HFFc6 (cell line): ENCODE measurements at places on chromosomes 12 and 14. TPM values are rescaled to one million over a fixed set of nuclear protein-coding genes. Genes with fewer than 3 reads are reported as not detected.

PIP4K2C gene
- 24.3 to 36.9 TPM (median 31.4 TPM) in 3 replicates for total RNA-seq

VRK1 gene
- 10.1 to 18.2 TPM (median 16.5 TPM) in 3 replicates for total RNA-seq

MGST1 gene
- 244 to 363 TPM (median 301 TPM) in 3 replicates for total RNA-seq

- DNase-seq = no peak
These were observed 33.8 kb downstream of the GIT2 start for GRCh38 chr12:109962398-109962797.

GRCh38 chr14:103960457-103961055, 18.2 kb upstream of the RD3L start:
- no peak for DNase-seq
